ENCODE measurements at places on chromosomes 3 and 15.

DNA sequence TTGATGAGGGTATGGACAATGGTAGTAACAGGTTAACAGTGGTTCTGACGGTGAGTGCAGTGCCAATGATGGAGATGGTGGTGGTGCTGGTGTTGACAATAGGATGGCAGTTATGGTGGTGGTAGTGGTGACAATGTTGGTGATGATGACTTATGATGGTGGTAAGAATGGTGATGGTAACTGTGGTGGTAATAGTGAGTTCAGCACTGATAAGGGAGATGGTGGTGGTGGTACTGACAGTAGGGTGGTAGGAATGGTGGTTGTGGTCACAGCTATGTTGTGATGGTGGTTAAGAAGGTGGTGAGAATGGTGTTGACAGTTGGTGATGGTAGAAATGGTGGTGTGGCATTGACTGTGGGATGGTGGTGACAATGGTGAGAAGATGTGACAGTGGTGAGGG is 13.4 kb upstream of the INSYN1 start:
- DNase-seq: no peak

DNA sequence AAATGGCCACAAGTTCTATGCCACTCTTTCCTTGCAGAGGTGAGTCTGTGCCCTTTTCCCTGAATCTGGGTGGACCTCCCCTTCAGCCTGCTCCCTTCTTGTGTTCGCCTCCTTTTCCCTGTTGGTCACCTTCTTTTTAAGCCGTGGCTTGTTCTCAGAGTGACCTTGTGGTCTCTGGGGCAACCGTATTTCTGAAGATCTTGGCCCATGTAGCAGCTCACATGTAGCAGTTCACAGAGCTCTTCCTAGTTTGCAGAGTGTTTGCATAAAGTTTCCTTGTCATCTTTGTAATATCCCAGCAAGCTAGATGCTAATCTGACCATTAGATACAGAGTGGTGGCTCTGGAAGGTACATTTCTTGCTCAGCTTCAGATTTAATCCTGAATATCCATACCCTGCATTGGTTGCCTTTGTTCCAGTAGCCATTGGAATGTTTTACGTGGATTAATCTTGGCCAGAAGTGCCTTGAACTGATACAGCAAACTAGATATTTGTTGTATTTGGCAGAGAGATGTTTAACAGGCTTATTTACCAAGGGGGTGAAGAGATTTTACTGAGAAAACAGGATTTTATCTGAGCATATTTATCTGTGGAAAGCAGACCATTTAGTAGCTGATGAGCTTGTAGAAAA is 40.7 kb upstream of the BSN start:
- no peak for DNase-seq

DNA sequence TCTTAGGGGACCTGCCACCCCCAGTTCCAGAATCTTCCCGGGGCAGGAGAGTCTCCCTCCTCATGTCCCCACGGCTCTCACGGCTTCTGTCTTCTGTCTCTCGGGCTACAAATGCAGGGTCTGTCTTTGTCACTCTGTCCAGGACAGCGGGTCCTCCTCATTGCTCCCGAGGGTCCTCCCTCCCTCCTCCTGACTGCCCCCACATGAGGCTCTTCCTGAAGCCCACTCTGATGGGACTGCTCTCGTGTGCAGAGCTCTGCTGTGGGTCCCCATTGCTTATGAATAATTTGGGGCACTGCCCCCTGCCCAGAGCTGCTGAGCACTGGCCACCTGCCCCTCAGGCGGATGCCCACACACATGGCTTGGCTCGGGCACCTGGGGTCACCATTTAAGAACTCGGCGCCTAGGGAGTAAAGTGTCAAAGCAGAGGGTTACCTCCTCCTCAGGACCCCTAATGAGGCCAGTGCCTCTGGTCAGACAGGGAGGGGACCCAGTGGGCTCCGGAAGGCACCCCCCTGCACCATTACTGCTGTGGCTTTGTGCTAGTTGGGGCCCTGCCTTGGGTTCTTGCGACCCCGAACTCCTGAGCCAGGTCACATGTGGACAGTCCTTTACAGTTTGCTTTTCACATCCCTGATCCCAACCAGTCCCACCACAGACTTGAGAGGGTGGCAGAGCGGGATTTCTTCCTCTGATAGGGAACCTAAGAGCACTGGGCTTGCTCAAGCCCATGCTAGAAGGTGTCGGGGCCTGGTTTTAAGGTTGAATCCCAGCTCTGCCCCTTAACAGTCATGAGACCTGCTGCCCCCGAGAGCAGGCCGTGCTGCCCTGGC is 22.1 kb downstream of the HDAC11 start:
- no peak for DNase-seq

DNA sequence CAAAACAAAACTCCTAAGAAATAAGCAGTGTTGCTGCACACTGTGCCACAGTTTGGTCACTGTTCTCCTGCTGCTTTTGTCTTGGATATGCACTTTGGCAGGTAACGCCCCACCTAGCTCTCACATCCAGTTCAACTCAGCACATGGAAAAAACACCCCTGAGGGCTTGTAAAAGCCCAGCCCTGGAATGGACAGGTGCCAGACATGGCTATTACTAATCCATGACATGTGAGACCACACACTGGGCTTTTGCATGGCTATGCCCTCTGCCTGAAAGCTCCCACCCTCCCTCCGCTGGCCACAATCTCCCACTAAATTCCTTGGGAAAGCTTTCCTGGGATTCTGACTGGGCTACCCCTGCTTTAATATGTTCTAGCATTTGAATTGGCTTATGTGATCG is 24.7 kb upstream of the ZBED2 start:
- no peak for DNase-seq

DNA sequence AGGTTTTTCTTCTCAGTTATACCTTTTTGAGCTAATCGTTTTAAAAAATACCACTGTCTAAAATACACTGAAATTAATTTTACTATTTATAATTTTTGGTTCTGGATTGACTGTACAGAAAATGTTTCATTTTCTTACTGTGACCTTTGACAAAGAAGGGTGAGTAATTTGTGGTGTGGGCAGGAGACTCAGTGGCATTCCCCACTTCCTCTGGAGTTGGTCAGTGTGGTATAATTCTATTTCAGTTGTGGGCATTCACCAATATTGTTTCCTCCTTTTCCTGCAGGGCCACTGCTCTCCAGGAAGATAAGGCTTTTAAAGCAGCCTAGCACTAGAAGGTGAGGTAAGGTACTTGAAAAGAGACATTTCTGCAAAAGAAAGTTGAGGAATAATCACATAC is 6.5 kb downstream of the DAG1 start:
- DNase-seq: peak; percentile 27

- peak; percentile 36 for DNase-seq
Measured at GRCh38 chr3:108862865-108863798, 40.5 kb downstream of the TRAT1 start.

DNA sequence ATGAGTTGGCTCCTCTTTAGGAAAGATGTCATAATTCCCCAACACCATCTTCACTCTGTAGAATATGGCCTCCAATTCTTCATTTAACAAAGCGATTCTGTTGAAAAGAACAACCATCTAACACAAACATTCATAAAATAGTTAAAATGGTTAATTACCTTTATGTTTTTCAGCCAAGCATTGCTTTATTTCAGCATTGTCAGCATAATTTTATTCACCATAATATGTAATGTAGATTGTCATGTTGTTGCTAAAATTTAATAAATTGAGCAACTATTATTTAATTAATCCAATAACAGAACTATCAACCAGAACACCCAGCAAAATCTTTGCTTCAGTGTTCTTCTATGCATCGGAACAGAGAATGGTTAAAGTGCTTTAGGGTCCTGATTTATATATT is 46.2 kb upstream of the EPHA3 start:
- no peak for DNase-seq

DNA sequence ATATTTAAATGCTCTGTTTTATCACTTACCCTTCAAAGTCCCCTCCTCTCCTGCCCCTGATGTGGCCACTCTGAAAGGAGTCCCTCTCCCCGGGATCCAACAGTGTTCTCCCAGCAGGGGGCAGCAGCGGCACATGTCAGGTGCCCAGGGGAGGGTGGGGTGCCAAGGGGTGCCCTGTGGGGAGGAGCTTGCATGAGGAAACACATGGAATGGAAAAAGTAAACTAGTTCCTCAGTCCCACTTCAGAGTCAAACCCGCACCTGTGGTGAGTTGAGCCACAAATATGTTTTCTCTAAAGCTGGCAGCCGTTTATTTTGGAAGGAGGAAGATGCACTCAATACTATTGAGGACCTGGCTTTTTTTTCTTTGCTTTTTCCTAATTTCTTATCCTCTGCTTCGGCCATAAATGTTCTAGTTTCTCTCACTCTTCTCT is 30.1 kb upstream of the NRROS start:
- peak; percentile 97 for DNase-seq

DNA sequence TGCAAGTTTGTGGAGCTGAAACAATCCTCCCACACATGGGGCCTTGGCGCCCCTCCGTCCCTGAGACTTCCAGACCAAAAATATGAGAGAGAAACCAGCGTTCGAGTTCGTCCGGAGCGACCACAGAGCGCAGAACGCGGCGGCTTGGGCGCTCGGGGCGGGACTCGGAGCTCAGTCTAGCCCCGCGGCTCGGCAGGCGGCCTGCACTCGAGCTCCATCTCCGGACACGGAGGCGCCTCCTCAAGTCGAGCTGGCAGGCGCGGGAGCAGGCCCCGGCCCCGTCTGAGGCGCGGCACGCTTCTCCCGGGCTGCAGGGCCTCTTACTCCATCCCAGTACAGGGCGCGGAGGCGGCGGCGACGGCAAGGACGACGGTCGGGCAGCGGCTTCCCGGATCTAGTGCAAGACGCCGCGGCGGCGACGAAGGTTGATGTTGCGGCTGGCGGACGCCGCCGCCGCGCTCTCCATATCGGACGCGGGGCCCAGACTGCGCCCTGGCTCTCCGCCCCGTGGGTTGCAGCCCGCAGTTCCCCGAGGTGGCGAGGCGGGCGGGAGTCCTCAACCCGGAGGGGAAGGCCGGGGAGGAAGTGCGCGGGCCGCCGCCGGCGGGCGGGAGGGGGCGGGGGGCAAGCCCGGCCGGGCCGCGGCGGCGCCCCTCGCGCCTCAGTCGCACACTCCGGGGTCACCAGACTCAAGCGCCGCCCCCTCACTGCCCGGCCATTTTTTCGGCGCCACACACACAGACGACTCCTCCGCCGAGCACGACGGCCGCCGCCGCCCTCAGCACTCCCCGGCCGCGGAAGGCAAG is 674 bp downstream of the MSL2 start:
- peak; percentile 81 for DNase-seq

DNA sequence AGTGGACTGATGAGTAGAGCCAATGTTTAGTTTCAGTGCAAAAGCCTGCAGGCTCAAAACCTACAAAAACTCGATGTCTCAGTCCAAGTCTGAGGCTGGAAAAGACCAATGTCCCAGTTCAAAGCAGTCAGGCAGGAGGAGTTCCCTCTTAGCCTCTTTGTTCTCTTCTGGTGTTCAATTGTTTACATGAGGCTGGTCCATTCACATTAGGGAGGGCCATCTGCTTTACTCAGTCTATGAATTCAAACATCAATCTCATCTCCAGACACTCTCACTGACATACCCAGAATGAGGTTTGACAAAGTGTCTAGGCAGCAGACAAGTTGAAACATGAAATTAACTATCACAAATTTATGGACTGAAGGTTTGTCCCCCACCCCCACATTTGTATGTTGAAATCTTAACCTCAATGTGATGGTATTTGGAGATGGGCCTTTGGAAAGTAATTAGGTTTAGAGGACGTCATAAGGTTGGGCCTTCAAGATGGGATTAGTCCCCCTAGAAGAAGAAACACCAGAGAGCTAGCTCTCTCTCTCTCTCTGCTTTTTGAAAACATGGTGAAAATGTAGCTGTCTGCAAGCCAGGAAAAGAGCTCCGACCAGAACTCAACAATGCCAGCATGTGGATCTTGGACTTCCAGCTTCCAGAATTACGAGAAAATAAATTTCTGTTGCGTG is 438.5 kb upstream of the RGMA start:
- no peak for DNase-seq

- no peak for DNase-seq
Measured at GRCh38 chr3:188469228-188469885, 315.4 kb downstream of the LPP start.

- DNase-seq: no peak
Measured at GRCh38 chr15:51803965-51804364, 25.5 kb upstream of the TMOD3 start.

- peak; percentile 43 for DNase-seq
Measured at GRCh38 chr3:170033489-170033888, 4.3 kb upstream of the GPR160 start.

- peak; percentile 29 for DNase-seq
Measured at GRCh38 chr3:28726840-28727239, 378.2 kb upstream of the AZI2 start.

GRCh38 chr3:167761302-167761701 is 25.8 kb downstream of the SERPINI1 start:
- DNase-seq: no peak

- peak; percentile 2 for DNase-seq
Measured at GRCh38 chr3:111412656-111413055, 129.3 kb upstream of the CD96 start.

- no peak for DNase-seq
Measured at GRCh38 chr3:79514069-79514468, 253.7 kb downstream of the ROBO1 start.

GRCh38 chr3:133271539-133271938 is 128.3 kb upstream of the BFSP2 start:
- no peak for DNase-seq

- DNase-seq: no peak
Measured at GRCh38 chr3:64971602-64972001, 283.8 kb upstream of the ADAMTS9 start.

DNA sequence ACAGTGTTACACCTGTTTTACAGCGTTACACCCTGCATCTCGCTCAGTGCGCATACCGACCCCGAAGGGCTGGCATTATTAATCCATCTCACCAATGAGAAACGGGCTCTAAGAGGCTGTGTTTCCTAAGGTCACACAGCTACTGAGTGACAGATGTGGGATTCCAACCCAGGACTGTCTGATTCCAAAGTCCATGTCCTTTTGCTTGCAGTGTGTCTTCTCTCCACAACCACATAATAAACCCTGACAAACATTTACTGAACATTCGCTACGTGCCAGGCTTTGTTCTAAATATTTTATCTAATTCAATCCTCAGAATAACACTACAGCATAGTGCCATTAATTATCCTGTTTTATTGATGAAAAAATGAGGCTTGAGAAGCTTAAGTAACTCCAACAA is 79.1 kb downstream of the RAB11A start:
- DNase-seq: no peak

- DNase-seq: no peak
Measured at GRCh38 chr15:62999923-63000561, 42.5 kb upstream of the TPM1 start.

GRCh38 chr3:62183969-62184368 is 189.4 kb downstream of the FEZF2 start:
- no peak for DNase-seq

DNA sequence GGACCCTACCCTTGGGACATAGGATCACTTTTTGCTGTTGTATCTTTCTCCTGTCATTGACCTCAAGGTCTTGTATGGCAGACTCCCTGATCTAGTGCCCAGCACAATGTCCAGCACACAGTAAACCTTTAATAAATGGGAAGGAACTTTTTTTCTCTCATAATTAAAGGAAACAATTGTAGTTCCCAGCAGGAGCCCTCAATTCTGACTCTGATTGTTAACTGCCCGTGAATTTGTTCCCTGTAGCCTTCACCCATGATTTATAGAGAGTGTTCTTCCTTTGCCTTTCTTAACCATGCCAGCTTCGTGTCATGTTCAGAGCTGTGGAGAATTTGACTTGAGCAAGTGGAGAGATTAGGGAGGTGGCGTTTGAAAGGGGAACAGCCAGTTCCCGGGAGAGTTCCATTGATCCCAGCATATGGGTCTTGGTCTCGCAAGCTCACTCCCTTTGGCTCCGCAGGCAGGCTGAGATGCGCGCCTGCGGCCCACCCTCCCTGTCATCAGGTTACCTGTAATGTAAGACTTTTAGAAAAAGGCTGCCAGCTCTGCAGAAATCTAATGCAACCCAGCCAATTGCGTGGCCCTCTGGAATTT is 182.6 kb downstream of the TP63 start:
- DNase-seq: no peak

GRCh38 chr15:52738311-52738710 is 51.8 kb downstream of the ONECUT1 start:
- DNase-seq: no peak

Data from activated CD4-positive, alpha-beta T cell treated with anti-CD3 and anti-CD28 coated beads for 48 hours (primary cell).